ENCODE measurements at places on chromosomes 1 and 21.

DNA sequence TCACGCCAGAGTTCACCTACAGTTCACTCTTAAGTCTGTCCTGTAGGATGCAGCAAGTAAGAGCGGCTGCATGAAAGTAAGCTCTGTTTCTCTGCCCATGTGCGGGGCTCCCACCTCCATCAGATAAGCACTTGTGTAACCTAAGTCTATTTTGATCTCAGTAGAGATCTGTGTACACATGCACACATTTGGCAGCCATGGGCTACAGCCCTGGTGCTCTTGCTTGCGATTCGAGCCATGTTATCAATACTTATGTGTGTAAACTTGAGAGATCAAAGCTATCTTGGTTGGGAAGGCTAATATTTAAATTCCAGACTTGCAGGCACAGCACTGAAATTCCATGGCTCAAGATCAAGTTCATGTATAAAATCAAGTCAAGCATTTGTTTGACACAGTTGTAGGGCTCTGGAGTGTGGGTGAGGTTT lies 244.7 kb upstream of the FGGY start:
- DNase-seq, result no peak

DNA sequence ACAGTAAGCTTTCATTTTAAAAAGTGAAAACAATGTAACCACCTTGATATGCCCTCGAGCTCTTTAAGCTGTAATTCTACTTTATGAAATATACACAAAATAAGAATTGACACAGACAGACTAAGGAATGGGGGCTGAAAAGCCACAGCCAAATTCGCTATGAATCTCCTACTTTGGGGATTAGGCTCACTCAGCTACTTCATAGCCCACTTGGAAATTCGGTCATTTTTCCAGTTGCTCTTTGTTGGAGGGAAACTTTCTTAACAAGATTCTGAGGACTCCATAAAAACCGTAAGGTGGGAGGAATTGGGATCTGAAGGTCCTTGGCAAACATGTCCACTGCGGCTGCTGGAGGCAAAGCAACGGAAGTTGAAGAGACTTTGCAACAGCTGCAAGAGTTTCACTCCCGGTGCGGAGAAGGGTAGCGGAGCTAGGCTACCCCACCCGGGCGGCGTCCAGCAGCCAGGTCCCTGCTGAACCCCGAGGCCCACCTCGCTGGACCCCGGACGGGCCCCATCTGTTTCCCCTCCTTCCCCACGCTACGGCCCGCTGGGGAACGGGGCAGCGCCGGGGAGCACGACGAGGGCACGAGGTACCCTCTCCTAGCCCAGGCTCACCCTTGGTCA lies 634 bp downstream of the MYCBP start:
- DNase-seq, result peak; percentile 24

DNA sequence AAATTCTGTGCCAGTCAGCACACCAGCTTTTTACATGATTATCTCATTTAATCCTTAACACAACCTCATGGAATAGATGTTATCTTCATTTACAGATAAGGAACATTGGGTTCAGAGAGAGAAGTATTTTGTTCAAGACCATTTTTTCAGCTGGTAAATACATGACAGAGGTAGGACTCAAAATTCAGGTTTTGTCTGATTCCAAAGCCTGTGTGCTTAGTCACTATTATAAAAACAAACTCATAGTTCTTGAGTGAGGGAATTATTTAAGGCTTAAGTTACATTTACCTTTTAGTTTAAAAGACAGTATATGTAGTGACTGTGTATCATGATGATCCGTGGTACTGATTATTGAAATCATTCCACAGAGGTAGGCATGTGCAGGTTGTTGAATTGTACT lies 125.2 kb downstream of the MAGI3 start:
- no peak for DNase-seq

DNA sequence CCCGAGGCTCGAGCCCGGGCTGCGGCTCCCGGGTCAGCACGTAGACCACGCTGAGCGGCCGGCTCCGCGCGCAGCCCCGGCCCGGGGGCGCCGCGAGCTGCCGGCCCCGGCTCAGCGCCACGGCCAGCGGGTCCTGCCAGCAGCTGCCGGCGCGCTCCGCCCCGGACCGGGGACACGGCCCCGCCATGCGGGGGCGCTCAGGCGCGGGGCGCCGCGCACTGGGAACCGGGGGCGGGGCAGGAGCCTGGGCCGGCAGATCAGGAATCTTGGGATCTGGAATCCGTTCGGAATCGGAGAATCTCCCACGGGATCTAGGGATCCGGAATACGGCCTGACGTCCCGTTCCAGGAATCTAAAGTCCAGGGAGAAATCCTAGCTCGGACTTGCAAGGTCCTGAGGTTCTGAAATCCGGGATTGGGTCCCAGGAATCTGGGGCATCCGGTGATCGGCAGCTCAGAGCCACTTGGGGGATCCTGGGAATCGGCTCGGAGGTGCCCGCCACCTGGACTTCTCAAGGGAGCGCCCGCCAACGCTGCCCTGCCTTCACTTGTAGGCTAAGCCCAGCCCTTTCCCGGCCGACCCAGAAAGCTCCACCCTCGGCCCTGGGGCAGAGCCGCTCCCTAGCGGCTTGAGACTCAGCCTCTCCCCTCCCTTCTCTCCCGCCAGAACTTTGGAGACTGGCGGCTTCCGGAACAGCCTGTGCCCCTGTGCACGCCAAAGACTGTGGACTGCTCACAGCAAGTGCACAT lies at the start of gene MAP3K6:
Gene MAP3K6 (minus strand): TSS at position 551 of the 749 bp plus-strand sequence. CDS start 364 bp downstream, at position 187.
- DNase-seq, result peak; percentile 76

- no peak for DNase-seq
Measured at GRCh38 chr1:79663916-79664315, 657.4 kb upstream of the ADGRL4 start.

DNA sequence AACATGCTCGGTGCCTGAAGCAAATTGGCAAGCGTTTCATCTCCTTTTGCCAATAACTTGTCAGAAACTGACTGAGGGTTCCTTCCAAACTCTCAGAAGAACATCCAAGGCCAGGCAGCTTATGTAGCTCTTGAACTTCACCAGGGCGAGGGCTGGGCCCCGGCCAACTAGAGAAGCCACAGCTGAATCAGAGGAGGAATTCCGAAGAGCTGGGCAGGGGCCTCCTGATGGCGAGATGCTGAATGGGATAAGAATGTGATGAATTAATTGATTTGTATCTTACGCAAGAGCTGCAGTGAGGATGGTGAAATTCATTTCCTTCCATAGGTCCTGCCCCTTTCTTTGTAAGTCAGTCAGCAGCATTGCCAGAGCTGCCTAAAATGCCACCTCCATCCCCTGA lies 345.8 kb downstream of the KIF26B start:
- DNase-seq, result no peak
